ENCODE measurements at places on chromosomes 6 and 20.

DNA sequence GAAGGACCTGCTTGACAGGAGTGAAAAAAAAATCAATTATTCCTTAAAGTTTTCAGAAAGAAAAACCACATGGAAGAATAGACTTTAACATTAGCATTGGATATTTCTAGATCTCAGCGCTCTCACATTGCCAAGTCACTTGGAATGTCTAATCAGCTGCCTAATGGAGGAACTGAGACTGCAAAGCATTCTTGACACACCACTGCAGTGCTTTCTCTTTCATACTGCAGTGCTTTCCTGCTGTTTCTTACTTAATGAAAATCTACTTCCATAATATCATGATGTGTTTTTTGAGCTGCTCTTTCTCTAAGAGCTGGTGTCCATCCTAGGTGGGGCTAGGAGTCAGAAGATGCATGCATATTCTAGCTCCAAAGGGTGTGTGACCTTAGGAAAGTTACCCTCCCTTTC lies 20.4 kb upstream of the MCM3 start:
- DNase-seq, result no peak

GRCh38 chr6:168876956-168877355 lies 376.7 kb downstream of the THBS2 start:
- DNase-seq, result no peak

- DNase-seq, result no peak
These were observed 43.3 kb upstream of the CLIC5 start for GRCh38 chr6:46058951-46059350.

- peak; percentile 6 for DNase-seq
These were observed 28.4 kb downstream of the LYRM2 start for GRCh38 chr6:89610149-89610642.

DNA sequence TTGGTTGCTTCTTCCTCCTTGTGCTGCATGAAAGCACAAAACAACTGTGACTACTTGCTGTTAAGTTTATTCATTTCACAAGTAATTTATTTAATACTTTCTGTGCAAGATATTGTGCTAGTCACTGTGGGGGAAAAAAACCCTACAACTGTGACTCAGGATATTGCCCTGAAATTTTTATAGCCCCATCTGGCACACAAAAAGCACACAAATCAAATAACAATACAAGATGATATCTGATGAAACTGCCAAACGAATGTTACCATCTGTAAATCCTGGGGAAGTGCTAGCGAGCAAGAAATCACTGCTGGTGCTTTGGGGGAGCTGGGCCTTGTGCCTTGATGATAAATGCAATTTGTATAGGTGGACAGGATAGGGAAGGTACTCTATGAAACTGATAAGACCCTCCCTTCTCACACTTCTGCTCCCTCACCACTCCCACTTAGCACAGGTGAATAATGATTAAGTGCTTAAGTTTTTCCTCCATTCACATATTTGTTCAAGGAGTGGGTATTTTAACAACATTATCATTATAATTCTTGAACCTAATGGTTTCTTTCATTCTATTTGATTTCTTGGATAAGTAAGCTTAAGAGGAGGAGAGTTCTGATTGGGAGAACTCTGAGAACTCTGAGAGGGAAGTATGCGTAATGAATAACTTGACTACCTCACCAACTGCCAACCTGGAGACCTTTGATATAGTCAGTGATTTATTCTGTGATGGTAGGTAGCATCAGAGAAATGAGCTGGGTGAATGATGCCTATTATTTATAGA lies 115.3 kb downstream of the RTN4IP1 start:
- DNase-seq, result no peak

- DNase-seq, result no peak
These were observed 5.6 kb upstream of the HLA-DOA start for GRCh38 chr6:33014841-33015634.

DNA sequence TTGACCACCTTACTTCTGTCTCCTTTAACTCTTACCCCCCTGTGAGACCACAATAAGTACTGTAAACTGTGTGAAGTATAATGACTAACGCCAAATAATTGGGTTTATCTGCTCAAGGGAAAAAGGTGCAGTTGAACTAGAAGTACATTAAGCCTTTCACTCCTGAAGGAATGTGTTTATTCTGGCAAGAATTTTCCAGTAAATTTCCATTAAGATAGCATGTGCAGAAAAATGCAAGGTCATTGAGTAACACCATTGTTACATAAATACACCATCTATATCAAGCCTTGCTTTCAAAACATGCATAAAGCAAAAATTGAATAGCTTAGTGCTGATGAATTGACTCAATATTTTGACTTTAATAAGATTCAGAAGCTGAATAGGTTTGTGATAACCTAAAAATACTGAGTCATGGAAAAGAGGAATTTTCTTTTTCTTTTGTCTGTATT lies 65.4 kb downstream of the ARHGAP18 start:
- no peak for DNase-seq

- no peak for DNase-seq
These were observed 34.1 kb upstream of the HLA-DQB1 start for GRCh38 chr6:32700391-32701040.

GRCh38 chr20:3203315-3204123 lies 963 bp downstream of the DDRGK1 start:
- DNase-seq, result no peak

GRCh38 chr6:125469915-125470314 lies 168.1 kb upstream of the HDDC2 start:
- DNase-seq, result no peak

DNA sequence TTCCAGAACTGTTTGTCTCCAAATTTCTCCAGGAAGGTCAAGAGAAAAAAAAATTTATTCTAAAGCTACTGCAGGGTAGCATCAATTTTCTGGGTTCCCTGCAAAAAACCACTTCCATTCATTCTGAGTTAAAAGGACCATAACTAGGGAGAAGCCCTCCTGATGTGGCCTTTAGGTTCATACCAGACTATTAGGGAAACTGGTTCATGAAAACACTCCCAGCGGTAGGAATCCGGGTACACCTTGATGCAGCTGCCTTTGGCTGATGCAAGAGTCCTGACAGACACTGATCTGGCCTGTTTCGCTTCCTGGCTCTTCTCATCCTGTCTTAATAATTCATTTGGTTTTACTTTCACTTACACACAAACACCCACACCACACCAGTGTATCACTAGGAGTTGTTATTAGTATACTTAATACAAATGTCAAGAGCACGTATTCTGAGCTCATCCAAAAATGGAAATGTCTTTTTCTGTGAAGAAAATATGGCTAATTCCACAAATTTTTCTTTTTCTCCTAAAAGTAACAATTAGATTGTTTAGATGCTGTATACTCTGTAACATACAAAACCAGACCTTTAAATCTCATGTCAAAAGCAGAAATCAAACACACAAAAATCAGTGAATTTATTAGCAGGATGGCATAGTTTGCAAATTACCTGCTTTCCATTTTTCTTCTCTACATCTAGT lies 38.4 kb upstream of the ARHGAP18 start:
- DNase-seq, result no peak

- no peak for DNase-seq
These were observed 9.9 kb downstream of the NTSR1 start for GRCh38 chr20:62718546-62718945.

GRCh38 chr6:43454290-43454695 lies 1.1 kb downstream of the DLK2 start:
- no peak for DNase-seq

DNA sequence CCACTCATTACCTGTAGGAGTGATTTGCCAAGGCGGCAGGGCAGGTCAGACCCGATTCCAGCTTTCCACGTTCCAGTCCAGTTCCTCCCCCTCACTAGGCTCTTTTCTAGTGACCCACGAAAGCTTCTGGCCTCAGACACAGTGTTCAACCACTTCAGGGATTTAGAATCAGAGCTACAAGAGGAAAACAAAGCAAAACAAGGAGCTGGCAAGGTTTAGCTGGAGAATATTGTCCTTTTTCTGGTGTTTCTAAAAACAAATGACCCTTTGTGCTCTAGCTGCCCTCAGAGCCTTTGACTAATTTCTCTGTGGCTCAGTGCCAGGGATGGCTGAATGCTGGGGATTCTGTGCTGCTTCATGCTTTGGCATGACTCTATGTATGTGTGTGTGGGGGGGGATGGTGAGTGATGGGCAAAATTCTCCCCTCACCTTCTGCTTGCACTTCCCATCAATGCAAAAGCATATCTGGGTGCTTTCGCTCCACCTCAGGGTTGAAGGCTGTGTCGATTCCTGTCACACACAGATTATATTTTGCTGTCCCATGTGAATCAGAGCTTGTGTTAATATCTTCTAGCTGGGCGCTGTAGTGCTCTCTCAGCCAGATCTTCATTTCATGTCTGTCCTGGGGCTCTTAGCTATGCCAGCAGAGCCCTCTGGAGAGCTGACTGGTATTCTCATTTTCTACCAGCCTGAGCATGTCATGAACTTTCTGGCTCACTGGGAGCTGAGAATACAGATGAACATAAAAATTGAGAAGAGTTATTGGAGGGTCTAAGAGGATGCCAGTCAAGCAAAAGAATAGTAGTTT lies 19.3 kb upstream of the NEDD9 start:
- no peak for DNase-seq

GRCh38 chr20:50029697-50030461 lies 47.1 kb downstream of the SNAI1 start:
- no peak for DNase-seq

- DNase-seq, result no peak
These were observed 98.0 kb upstream of the SLC24A3 start for GRCh38 chr20:19114410-19114809.

DNA sequence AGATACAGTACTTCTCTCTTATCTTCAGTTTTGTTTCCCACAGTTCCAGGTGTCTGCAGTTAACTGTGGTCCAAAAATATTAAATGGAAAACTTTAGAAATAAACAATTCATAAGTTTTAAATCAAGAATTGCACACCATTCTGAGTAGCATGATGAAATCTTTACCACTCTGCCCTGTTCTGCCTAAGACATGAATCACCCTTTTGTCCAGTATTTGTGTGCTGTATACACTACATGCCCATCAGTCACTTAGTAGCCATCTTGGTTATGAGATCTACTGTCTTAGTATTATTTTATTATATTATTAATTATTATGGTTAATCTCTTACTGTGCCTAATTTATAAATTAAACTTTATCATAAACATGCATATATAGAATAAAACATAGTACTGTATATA lies 279.0 kb downstream of the OGFRL1 start:
- no peak for DNase-seq

- no peak for DNase-seq
These were observed 688.2 kb downstream of the TBC1D32 start for GRCh38 chr6:120646101-120646500.

DNA sequence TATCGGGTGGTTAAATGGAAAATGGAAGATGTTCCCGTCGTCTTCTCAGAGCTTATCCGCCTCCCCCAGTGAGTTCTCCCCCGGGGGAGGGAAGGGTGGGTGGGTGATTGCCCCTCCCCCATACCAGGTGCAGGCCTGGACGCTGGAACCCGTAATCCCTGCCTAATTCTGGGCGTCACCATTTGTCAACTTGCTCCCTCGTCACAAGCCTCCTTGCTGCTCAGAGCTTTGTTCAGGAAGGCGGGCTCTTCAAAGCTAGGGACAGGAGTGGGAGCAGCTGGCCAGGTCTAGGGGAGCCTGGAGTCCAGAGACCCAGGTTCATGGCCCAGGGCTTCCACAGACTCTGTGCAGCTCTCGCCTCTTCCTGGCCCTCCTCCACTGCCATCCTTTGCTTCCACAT lies 25.6 kb downstream of the CDH22 start:
- no peak for DNase-seq

- no peak for DNase-seq
These were observed 116.3 kb upstream of the ENPP5 start for GRCh38 chr6:46287043-46287442.

- no peak for DNase-seq
These were observed 458.7 kb downstream of the BMP2 start for GRCh38 chr20:7226156-7226555.

GRCh38 chr6:5083307-5083583 lies 1.9 kb upstream of the PPP1R3G start:
- no peak for DNase-seq

Data from esophagus squamous epithelium (tissue), 5 donors.